Inflammatory macrophage treated with lipopolysaccharide for 4 hours (primary cell): ENCODE measurements at places on chromosomes 11 and 22.

DNA sequence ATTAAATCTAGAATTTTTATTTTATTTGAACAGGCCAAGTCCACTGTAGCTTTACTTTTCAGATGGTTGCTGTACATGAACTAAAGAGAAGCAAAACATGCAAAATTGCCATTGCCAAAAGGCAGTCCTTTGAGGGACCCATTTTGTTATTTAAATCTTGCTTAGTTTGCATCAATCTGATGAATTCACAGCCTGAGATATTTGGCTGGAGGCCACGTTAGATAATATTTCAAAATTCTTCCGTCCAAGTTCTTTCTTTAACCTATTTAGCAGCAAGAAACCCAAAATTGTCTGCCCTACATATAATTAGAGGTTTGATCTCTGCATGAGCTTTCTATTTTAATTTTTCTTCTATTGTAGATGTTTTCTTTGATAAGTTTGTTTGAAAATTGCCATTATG lies 1706.9 kb upstream of the RAG2 start:
- DNase-seq: no peak

GRCh38 chr11:110098645-110099044 lies 5.5 kb downstream of the ZC3H12C start:
- peak; percentile 87 for DNase-seq

- no peak for DNase-seq
Observed at GRCh38 chr11:122004446-122004845, 111.6 kb downstream of the BLID start.

DNA sequence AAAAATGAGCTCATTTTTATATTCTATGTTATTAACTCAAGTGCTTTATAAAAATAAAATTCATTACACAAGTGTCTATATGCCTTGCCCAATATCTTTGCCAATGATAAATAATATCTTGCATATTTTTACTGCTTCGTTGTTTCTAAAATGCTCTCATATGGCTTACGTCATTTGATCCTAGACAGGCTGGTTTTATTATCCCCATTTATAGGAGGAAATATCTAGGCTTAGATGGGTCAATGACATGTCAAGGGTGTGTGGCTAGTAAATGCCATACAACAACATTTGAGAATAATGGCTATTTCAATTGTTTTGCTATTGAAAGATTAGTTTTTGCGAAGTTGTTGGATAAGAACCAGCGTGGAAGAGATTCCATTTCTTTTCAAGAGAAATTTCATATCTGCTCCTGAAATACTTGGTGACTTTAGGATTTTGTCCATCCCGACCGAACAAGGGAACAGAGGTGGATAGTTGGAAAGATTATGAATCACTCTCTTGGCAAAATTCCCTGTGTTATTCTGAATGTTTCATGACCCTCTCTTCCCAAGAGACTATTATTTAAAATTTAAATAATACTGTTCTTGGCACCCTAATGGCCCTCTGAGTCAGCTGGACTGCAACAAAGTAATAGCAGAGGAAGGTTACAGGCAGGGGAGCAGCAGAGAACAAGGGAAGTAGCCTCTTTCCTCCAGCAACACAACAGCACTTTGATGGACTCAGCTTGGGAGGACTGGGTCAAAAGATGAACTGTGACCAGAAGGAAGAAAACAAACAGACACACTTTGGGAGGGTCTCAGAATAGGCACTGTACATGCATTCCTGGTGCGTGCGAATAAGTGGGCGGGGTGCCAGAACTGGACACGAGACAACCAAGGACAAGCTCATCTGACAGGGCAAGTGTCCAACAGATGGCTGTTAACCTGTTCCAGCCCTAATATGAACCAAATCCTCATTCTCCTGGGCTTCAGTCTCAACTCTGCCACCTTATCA lies 94.5 kb downstream of the ME3 start:
- DNase-seq: no peak

DNA sequence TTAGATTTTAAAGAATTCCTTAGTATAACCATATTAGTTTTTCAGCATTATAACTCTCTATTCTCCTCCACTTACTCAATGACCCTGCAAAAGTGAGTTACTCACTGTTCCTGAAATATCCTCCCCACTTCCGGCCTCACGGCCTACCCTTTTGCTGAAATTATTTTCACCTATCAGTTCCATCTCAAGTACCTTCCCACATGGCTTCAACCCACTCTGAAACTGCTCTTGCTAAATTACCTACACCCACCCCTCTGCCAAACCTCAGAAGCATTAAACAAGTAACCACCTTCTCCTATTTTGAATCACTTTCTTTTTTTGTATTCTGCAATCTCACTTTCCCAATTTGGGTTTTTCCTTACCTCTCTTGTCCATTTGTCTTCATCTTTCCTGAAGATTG lies 37.7 kb downstream of the OR5P2 start:
- no peak for DNase-seq

GRCh38 chr11:45646275-45646927 lies 19.0 kb downstream of the CHST1 start:
- DNase-seq: peak; percentile 20

GRCh38 chr11:61603667-61604066 lies 22.8 kb upstream of the SYT7 start:
- no peak for DNase-seq

GRCh38 chr11:2142762-2143202 lies 3.6 kb upstream of the IGF2 start:
- peak; percentile 94 for DNase-seq

DNA sequence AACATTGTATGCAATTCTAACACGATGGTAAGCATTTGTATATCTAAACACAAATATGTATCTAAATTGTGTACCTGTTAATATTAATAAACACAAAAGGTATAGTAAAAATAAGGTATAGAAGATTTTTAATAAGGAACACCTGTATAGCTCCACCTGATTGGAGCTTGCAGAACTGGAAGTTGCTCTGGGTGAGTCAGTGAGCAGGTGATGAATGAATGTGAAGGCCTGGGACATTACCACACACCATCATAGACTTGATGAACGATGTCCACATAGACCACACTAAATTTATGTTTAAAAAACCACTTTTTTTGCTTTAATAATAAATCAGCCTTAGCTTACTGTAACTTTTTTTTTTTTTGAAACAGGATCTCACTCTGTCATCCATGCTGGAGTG lies 97.6 kb upstream of the CLMP start:
- DNase-seq: no peak

DNA sequence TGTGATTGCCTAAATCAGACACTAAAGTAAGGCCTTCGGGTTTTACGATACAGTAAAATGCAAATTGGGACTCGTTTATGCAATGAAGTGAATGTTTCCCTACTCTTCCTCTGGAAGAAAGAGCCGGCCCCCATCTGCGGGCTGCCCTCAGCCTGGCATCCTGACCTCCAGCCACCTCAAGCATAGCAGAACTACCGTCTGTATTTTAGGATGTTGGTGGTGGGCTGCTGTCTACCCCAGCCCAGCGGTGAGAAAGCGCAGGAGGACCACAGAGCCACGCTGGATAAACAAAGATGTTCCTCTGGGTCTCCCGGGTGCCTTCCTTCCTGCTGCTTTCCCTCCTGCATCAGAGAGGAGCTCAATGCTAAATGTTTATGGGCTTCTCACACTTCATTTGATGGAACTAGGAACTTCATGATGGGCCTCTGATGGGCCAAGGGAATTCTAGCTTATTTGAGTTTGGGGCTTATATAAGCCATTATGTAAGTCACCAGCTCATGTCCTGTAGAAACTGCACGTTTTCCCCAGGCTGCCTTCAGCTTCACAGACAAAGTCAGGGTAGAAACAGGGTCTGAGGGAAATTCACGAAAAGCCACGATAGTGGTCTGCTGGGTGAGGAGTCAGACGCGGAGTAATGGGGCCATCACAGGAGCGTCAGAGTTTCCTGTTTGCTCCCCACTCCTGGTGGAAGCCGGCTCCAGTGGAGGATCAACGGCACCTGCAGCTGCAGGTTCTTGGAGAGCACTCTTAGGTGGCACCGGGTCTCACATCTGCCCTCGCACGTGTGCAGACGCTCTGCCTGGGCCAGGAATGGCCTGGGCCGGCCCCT lies 287.4 kb downstream of the BRD1 start:
- DNase-seq: no peak

- peak; percentile 98 for DNase-seq
Observed at GRCh38 chr11:110376711-110377324, 52.9 kb upstream of the FDX1 start.

DNA sequence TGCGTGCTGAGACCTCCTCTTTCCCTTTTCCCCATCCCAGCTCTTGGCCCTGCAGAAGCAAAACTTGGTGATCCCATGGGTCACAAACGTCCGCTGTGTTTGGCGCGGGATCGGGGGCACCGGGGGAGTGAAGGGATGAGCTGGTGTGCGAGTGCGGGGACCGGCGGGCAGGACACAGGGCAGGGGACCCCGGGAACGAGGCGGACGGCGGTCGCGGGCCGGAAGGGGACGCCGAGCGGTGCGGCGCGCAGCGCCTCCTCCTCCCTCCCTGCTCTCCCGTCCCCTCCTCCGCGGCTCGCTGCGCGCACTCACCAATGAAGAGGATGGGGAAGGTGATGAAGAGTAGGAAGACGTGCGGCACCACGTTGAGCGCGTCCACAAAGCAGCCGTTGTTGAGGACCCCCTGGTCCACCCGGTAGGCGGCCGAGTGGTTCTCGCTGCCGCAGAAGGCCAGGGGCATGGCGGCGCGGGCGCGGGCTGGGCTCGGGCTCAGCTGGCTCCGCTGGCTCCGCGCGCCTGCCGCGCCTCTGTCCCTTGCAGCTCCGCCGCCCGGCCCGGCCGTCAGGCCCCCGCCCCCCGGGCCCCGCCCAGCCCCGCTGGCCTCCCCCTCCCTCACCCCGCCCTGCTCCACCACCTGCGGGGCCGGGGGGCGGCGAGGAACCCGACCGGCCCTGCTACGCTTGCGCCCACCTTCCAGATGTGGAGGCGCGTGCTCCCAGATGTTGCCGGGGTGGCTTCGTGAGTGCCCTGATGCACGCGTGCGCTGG lies at the start of gene ABCC8:
Gene ABCC8 (minus strand): TSS at position 529 of the 767 bp plus-strand sequence. CDS start 69 bp downstream, at position 460.
- no peak for DNase-seq

- no peak for DNase-seq
Observed at GRCh38 chr11:28117712-28118111, 9.5 kb downstream of the METTL15 start.

- DNase-seq: no peak
Observed at GRCh38 chr11:107991868-107992414, 16.8 kb upstream of the CUL5 start.

- DNase-seq: no peak
Observed at GRCh38 chr11:111021131-111021530, 224.4 kb upstream of the POU2AF2 start.
